Central memory CD4-positive, alpha-beta T cell (primary cell): ENCODE measurements at places on chromosomes 12 and 14.
A peak's percentile ranks its signal among the peaks of the same experiment; 100 is the strongest.

- no peak for DNase-seq
These were observed 24.1 kb upstream of the SLC6A13 start for GRCh38 chr12:286531-287300.

- peak; percentile 44 for DNase-seq
These were observed 8.1 kb downstream of the STAC3 start for GRCh38 chr12:57242691-57243454.

GRCh38 chr12:42484996-42485395 lies 104.5 kb downstream of the PRICKLE1 start:
- no peak for DNase-seq

DNA sequence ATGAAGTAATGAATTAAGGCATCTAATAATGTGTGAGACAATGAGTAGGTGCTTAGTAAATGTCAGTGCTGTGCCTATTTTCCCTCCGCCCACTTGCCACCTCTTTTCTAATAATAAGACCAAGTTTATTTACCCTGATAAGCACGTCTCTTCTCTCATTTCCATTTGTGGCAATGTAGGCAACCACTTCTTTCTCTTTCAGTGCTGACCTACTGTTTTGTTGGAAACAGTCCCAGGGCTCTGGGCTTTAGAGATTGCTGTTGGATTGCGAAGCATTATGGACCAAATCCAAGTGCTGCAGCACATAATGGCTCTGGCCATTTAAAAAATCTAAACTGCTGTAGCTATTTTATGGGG lies 141.3 kb upstream of the PLEKHG7 start:
- no peak for DNase-seq

DNA sequence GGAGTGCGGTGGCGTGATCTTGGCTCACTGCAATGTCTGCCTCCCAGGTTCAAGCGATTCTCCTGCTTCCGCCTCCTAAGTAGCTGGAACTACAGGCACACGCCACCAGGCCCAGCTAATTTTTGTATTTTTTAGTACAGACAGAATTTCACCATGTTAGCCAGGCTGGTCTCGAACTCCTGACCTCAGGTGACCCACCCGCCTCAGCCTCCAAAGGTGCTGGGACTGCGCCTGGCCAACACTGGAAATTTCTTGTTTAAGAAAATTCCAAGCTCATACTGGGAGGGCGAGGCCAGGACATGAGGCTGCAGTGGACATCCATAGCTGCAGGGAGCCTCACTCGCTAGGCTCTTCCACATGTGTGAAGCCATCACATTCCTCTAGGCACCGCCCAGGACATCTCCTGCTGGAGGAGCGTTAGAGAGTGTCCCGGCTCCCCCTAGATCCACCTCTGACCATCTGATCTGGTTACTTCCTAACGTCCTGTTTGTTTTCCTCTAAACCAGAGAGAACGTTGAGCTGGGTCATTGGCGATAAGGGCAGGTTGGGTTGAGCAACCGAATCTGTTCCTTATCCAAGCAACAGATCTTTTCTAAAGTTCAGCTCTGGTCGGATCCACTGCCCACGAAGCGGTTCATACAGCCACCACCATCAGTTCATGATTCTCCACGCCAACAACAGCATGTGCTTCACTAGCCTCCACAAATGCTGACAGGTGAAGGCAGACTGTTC lies 108.2 kb upstream of the MED13L start:
- no peak for DNase-seq

- DNase-seq, result peak; percentile 88
These were observed 227.7 kb upstream of the CRY1 start for GRCh38 chr12:107320929-107321631.

- no peak for DNase-seq
These were observed 224.1 kb downstream of the BCAT1 start for GRCh38 chr12:24724814-24725213.
